ENCODE measurements at places on chromosomes 7 and 10.

GRCh38 chr10:88881922-88882645, 2.0 kb downstream of the STAMBPL1 start:
- H3K4me1 ChIP-seq, result no peaks in the 10 kb centered on the region
- no peaks in the 10 kb centered on the region for H3K27me3 ChIP-seq
- H3K36me3 ChIP-seq, result no peaks in the 10 kb centered on the region
- no peak overlapping the region for H3K4me3 ChIP-seq
- no peak for DNase-seq

DNA sequence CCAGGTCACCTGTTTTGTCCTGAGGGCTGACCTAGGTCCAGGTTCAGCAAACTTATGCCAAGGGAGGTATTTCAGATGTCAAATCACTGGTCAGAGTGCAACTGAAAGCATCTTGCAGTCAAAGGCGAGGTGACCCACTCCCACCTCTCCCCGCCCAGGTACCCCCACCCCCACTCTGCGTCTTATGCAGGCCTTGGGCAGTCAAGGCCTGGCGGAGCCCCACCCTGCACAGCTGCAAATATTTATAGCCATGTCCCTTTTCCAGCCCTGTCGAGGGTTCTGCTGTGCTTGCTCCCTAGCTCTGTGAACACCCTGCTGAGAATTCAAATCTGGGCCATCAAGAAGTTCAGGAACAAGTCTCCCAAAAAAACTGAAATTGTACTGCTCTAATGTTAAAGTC, 40.6 kb upstream of the BMPR1A start:
- no peaks in the 10 kb centered on the region for H3K27me3 ChIP-seq
- H3K27ac ChIP-seq, result no peak overlapping the region
- no peak for DNase-seq
- H3K36me3 ChIP-seq, result no peaks in the 10 kb centered on the region
- no peaks in the 10 kb centered on the region for H3K4me1 ChIP-seq

DNA sequence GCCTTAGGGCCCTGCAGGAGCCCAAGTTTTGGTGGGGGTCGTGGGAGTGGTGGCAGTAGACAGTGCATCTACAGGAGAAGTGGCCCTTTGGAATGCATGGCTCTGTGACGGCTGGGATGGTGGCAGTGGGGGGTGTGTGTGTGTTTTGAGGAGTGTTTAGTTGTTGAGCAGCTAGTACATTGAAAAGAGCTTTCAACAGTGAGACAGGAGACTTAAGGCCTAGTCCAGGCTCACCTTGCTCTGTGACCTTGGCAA, 27.1 kb downstream of the ZNF775 start:
- H3K36me3 ChIP-seq, result no peaks in the 10 kb centered on the region
- peak overlapping the region; percentile 98 for H3K27ac ChIP-seq
- no peak for DNase-seq
- peaks cover 27% of the 10 kb centered on the region for H3K4me1 ChIP-seq

GRCh38 chr7:150842018-150842417, 10.3 kb upstream of the AOC1 start:
- H3K36me3 ChIP-seq, result no peaks in the 10 kb centered on the region
- H3K27me3 ChIP-seq, result no peaks in the 10 kb centered on the region

GRCh38 chr10:71840177-71840957, 10.7 kb downstream of the PSAP start:
- no peak overlapping the region for H3K4me3 ChIP-seq
- DNase-seq, result peak; percentile 64
- no peaks in the 10 kb centered on the region for H3K4me1 ChIP-seq

GRCh38 chr7:155985518-155986250, 173.4 kb upstream of the SHH start:
- H3K4me1 ChIP-seq, result no peaks in the 10 kb centered on the region
- no peaks in the 10 kb centered on the region for H3K36me3 ChIP-seq
- no peak overlapping the region for H3K4me3 ChIP-seq
- no peak overlapping the region for H3K27ac ChIP-seq

DNA sequence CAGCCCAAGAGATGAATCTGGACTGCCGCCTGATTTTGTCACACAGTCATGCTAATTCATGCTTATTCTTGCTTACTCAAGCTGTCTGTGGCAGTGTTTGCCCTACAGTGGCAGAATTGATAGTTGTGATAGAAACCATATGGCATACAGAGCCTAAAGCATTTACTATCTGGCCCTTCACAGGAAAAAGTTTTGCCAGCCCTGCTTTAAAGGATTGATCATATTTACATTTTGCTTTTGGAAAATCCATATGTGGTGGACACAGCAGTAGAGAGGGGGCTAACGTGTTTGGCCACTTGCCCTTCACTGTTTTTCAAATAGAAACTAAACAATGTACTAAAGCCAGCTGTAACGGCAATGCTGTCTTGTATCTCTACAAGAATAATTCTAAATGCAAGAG, 974.0 kb upstream of the GHITM start:
- no peaks in the 10 kb centered on the region for H3K27me3 ChIP-seq
- no peak for DNase-seq
- no peaks in the 10 kb centered on the region for H3K4me1 ChIP-seq
- H3K4me3 ChIP-seq, result no peak overlapping the region

- no peak for DNase-seq
- no peaks in the 10 kb centered on the region for H3K27me3 ChIP-seq
- peak overlapping the region; percentile 38 for H3K27ac ChIP-seq
- no peaks in the 10 kb centered on the region for H3K4me1 ChIP-seq
- peaks cover 27% of the 10 kb centered on the region for H3K36me3 ChIP-seq
Observed at GRCh38 chr10:132401401-132402118, 4.6 kb downstream of the PWWP2B start.

GRCh38 chr10:3723766-3724165, 61.2 kb downstream of the KLF6 start:
- no peaks in the 10 kb centered on the region for H3K36me3 ChIP-seq
- DNase-seq, result no peak
- no peaks in the 10 kb centered on the region for H3K4me1 ChIP-seq
- H3K4me3 ChIP-seq, result no peak overlapping the region
- no peaks in the 10 kb centered on the region for H3K27me3 ChIP-seq

GRCh38 chr10:12663863-12664262, 314.5 kb downstream of the CAMK1D start:
- H3K4me1 ChIP-seq, result no peaks in the 10 kb centered on the region
- no peak for DNase-seq
- H3K4me3 ChIP-seq, result no peak overlapping the region

GRCh38 chr10:75613685-75614504, 182.5 kb downstream of the LRMDA start:
- no peak overlapping the region for H3K4me3 ChIP-seq
- DNase-seq, result no peak

- no peak for DNase-seq
- H3K4me3 ChIP-seq, result no peak overlapping the region
- no peak overlapping the region for H3K27ac ChIP-seq
- no peaks in the 10 kb centered on the region for H3K27me3 ChIP-seq
Observed at GRCh38 chr10:71675295-71675970, 44.1 kb downstream of the C10orf105 start.

- no peak overlapping the region for H3K4me3 ChIP-seq
- H3K36me3 ChIP-seq, result no peaks in the 10 kb centered on the region
- no peak for DNase-seq
- H3K4me1 ChIP-seq, result no peaks in the 10 kb centered on the region
- no peak overlapping the region for H3K27ac ChIP-seq
Observed at GRCh38 chr10:129030603-129030895, 436.5 kb upstream of the MGMT start.

DNA sequence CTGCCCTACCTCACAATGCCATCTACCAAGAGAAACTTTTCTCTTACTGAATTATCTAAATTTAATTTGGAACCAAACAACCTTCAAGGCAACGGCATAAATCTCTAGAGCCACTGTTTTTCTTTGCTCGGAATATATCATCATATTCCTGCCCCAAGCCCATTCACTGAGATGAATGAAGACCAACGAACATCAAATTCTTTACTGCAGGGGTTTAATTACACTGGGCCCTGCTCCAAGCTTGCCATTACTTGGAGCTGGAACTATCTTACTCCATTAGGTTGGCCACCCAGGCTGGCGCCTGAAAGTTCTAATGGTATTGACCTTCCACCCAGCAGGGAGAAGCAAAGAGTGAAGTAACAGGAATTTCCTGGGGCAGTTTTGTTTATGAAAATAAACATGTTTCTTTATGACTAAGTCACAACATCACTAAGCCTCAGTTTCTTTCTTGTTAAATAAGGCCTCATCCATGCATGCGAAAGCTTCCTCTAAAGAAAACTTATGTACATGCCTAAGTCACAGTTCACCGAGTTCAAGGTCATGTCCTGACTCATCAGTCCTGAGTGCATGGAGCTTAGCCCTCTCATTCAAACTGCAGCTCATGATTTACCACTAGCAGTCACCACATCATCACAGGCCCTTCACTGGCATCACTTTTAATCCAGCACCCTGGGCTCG, 42.1 kb upstream of the ANAPC16 start:
- H3K4me1 ChIP-seq, result peaks cover 29% of the 10 kb centered on the region
- H3K27ac ChIP-seq, result no peak overlapping the region
- H3K36me3 ChIP-seq, result no peaks in the 10 kb centered on the region
- no peak overlapping the region for H3K4me3 ChIP-seq
- no peak for DNase-seq

DNA sequence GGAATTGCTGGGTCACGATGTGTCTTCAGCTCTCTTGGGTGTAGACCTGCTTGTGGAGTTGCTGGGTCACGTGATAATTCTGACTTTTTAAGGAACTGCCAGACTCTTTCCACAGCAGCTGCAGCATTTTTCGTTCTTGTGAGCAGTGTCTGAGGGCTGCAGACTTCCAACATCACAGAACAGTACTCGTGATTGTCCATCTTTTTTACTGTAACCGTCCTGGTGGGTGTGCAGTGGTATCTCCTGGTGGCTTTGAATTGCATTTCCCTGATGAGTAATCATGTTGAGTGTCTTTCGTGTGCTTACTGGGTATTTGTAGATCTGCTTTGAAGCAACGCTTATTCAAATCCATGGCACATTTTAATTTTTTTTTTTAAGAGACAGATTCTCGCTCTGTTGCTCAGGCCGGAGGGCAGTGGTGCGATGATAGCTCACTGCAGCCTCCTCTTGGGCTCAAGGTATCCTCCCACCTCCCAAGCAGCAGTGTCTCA, 22.7 kb downstream of the INPP5A start:
- no peak for DNase-seq
- no peaks in the 10 kb centered on the region for H3K36me3 ChIP-seq
- H3K27ac ChIP-seq, result no peak overlapping the region
- H3K4me1 ChIP-seq, result no peaks in the 10 kb centered on the region

DNA sequence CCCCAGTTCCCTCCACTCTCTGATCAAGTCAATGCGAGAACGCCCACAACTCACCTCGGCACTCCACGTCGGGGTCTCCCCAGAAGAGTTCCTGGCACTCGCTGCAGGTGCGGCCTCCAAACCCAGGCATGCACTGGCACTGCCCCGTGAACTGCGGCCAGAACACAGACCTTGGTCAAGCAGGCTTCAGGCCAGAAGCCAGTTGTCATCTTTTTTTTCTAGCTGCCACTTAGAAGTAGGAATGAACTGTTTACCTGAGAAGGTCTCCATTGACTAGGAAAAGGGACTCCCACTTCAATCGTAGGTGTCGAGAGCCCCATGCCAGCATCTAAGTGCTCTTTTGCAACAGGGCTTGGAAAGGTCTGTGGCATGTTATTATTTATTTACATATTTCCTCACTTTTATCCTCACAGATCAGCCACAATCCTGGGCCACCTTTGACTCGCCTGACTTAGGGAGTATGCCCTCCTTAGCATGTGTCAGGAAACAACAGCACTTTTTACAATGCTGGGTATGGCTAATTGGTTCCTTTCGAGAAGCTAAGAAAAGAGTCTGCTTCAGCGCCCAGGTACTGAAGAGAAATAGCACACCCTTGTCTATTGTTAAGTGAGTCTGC, 51.7 kb downstream of the LAMB1 start:
- no peaks in the 10 kb centered on the region for H3K36me3 ChIP-seq
- H3K4me1 ChIP-seq, result peaks cover 77% of the 10 kb centered on the region
- H3K27me3 ChIP-seq, result no peaks in the 10 kb centered on the region
- H3K4me3 ChIP-seq, result no peak overlapping the region
- no peak overlapping the region for H3K27ac ChIP-seq
- DNase-seq, result no peak

- no peaks in the 10 kb centered on the region for H3K4me1 ChIP-seq
- H3K4me3 ChIP-seq, result no peak overlapping the region
- no peak overlapping the region for H3K27ac ChIP-seq
- no peaks in the 10 kb centered on the region for H3K36me3 ChIP-seq
Observed at GRCh38 chr7:69864822-69865221, 266.5 kb downstream of the AUTS2 start.

DNA sequence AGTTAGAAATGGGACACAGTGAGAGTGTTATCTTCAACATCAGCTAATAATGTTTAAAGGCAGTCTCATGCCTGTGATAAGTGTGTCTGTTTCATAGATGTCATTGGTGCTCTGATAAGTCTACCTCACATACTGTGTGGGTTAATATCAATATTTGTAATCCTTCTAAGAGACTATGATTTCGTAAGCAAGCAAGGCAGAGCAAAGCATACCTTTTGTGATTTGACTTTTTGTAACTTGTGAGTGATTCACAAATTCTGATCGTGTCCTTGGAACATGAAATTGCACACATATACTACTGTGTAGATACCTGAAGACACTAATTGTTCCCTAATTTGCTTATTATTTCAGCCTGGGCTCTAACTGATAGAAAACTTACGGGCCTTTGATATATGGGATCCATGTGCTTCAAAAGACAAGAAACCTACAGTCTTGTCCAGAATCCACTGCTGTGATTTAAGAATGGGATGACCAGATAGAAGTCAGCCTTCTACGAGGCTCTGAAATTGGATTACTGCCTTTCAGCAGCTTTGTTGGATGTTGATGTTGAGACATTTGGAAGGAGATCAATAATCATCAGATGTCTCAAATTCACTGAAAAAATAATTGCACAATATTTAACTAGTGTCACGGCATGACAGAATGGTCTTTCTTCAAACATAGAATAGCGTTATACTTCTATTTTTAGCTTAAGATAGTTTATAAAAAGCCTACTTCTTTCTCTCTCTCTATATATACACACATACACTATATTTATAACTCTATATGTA, 63.2 kb upstream of the KLF6 start:
- no peaks in the 10 kb centered on the region for H3K27me3 ChIP-seq
- DNase-seq, result no peak
- no peak overlapping the region for H3K4me3 ChIP-seq
- no peaks in the 10 kb centered on the region for H3K36me3 ChIP-seq

DNA sequence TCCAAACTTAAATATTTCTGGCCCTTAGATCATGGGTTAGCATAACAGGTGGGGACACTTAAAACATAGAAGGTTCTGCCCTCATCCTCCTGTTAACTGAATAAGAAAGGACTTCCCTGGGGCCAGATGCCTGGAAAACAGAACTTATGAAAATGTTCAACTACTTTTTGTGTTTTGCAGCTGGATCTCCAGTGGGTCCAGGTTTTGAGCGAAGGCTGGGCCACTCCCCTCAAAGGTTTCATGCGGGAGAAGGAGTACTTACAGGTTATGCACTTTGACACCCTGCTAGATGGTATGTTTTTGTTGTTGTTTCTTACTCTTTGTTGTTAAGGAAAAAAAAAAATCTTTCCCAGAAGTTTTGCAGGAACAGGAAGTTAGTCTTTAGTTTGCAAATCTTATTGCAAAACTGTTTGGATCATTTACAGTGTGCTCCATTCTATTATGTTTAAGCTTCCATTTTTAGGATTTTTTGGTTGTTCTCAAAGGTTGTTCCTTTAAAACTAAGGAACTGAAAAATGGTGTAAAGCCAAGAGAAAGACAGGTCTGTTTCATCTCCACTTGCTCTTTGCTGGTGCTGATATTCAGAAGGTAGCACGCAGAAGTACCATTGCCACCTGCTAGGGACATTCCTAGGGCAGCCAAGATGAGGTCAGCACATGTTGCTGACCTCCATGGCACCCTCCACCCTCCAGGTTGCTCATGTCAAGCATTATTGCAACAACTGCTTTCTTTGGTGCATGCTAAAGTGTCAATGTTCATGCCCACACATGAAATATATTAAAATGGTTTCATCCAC, 56.1 kb downstream of the PAPSS2 start:
- H3K4me3 ChIP-seq, result no peak overlapping the region
- H3K4me1 ChIP-seq, result peaks cover 16% of the 10 kb centered on the region
- no peaks in the 10 kb centered on the region for H3K27me3 ChIP-seq
- H3K27ac ChIP-seq, result peak overlapping the region; percentile 6
- H3K36me3 ChIP-seq, result no peaks in the 10 kb centered on the region

Measured in tibial nerve (tissue), 4 donors.